ENCODE measurements at places on chromosomes 7 and 10. TPM values are rescaled to one million over a fixed set of nuclear protein-coding genes. Genes with fewer than 3 reads are reported as not detected.

DNA sequence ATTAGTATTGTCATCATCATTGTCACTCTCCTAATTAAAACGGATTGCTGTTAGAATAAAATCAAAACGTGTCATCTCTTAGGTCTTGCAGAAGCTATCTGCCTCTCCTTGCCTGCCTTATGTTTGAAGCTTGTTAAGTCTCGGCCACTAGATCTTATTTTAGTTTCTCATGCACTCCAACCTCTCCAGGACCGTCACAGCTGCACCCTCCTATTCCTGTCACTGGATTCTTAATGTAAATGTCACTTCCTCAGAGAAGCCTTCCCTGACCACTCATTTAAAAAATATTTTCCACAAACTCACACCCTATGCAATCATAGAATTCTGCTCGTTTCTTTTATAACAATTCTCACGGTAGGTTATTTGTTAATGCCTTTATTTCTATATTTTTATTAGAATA, 103.9 kb upstream of the DKK1 start:
- DNase-seq = no peak

DNA sequence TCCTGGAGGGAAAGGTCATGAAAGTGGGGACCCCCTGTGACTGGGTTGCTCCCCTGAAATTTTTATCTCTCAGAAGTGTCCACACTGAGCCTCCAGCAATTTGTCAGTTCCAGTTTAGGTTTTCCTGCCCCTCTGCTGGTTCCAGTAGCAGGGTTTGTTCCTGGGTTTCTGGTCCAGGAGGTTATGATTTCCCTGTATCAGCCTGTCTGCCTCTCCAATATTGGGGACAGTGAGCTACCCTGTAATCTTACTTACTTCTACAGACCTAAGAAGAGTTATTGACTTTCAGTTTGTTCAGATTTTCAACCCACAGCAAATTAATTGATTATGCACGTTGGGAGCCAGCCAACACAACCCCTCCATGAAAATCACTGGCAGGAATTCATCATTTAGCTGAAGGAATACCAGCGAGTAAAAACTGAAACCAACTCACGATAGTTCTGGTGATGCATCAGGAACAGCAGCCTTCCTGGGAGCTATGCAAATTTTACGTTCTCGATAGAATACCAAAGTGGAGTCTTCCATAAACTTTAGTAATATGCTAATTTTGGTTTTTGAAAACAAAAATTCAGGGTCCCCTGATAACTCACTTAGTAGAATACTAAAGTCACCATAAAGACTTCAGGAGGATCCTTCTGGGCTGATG, 31.3 kb upstream of the IL15RA start:
- DNase-seq = no peak

GRCh38 chr7:24346129-24346528, 62.1 kb downstream of the NPY start:
- DNase-seq = no peak

The ASB4 gene
- 0.09 TPM for polyA plus RNA-seq

- DNase-seq = no peak
Observed at GRCh38 chr10:89549510-89549909, 14.1 kb upstream of the SLC16A12 start.

The MINDY4 gene
- polyA plus RNA-seq = 5.3 TPM

DNA sequence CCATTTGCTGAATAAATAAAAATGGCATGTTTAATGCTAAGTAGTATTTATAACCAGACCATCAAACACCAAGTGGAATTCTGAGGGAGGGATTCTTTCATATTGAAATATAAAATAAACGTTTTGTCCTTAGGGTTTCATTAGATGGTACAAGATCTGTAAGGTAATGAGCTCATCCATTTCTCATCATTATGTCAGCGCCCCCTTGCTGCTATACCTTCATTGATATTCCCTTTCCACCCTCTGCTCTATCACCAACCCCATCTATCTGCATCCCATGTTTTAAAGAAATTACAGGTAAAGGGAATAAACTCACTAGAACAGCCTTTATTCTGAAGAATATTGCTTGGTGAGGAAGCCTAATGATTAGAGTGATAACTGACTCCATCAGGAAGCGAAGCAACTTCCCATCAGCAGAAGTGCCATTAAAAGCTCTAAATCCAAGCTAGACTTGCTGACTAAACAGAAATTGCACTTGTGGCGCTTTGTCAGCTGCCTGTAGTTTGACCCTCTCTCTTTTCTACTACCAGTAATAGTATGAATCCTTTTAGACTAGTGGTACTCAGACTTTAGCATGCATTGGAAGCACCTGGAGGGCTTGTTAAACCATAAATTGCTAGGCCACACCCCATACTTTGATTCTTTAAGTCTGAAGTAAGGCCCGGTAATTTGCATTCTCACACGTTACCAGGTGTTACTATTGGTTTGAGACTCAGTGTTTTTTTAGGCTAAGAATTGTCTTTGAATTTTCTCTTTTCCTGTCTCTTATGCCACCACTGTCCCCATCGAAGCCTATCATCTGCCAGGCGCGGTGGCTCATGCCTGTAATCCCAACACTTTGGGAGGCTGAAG, 27.5 kb downstream of the ADD3 start:
- DNase-seq = no peak

- DNase-seq = no peak
Observed at GRCh38 chr10:112080231-112080630, 103.3 kb downstream of the GPAM start.

DNA sequence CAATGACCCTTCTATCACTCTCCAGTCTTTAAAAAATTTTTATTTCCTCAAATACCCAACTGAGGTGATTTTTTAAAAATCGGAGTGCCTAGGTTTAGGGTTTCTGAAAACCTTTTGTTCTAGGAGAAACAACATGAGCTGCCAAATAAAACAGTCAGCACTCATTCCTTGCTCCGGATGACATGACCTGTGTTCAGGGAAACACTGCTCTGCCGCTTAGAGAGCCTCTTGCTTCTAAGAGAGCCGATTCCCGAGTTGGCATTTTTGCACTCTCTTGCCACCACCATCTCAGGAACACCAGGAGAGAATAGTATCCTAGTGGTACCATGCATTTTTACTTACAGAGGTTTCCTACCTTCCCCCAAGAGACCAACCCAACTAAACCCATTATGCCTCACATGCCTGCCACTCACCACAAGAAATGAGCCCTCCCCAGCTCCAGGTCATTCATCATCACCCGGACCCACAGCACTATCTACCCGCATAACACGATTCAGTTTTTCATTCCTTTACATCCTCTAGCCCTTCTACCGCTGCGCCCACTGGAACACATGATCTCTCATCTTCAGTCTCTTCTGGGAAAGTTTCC, 365.4 kb downstream of the THSD7A start:
- DNase-seq = no peak

GRCh38 chr10:124593431-124593985, 131.9 kb downstream of the LHPP start:
- no peak for DNase-seq

The SGCE gene
- polyA plus RNA-seq = 56.5 TPM

DNA sequence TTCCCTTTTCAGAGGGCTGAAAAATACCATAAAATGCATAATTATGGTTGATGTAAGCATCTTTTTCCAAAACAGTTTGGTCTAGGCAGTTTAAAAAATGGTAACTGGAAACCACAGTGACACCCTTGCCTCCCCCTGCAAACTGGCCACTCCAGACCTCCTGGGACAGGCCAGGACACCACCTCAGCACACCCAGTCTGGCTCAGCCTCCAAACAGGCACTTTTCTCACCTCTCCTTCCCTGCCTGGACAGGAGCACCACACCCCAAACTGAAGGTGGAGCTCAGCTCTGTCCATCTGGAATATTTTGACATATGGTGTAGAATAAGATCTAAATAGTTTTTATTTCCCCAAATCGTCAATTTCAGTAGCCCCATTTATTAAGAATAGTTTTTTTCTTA, 78.5 kb downstream of the CDK14 start:
- no peak for DNase-seq

The ANKRD30A gene
- polyA plus RNA-seq = not detected
